ENCODE measurements at places on chromosomes 4 and X.
A peak's percentile ranks its signal among the peaks of the same experiment; 100 is the strongest.

- DNase-seq, result no peak
Measured at GRCh38 chr4:77052352-77052751, 23.4 kb downstream of the CCNI start.

- DNase-seq, result no peak
Measured at GRCh38 chr4:163948920-163949455, 454.5 kb downstream of the TMA16 start.

- DNase-seq, result no peak
Measured at GRCh38 chrX:123927845-123928244, 33.7 kb upstream of the STAG2 start.

DNA sequence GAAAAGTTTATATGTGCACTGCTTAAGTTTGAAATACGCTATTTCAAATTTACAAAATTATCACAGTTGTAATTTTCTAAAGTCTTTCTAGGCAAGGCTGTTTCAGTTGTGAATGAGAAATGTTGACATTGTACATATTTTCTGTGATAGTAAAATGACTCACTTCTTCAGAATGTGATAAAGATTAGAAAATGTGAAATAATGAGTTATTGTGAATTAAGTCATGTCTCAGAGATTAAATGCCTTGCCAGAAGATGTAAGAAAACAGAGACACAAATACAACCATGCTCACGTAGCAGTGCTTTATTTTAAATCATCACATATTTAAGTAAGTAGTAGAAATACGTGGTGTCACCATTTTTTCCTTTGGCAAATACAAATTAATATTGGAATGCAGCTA is 768 bp downstream of the CLCN4 start:
- DNase-seq, result peak; percentile 36

- no peak for DNase-seq
Measured at GRCh38 chr4:78829296-78829695, 53.1 kb downstream of the BMP2K start.

DNA sequence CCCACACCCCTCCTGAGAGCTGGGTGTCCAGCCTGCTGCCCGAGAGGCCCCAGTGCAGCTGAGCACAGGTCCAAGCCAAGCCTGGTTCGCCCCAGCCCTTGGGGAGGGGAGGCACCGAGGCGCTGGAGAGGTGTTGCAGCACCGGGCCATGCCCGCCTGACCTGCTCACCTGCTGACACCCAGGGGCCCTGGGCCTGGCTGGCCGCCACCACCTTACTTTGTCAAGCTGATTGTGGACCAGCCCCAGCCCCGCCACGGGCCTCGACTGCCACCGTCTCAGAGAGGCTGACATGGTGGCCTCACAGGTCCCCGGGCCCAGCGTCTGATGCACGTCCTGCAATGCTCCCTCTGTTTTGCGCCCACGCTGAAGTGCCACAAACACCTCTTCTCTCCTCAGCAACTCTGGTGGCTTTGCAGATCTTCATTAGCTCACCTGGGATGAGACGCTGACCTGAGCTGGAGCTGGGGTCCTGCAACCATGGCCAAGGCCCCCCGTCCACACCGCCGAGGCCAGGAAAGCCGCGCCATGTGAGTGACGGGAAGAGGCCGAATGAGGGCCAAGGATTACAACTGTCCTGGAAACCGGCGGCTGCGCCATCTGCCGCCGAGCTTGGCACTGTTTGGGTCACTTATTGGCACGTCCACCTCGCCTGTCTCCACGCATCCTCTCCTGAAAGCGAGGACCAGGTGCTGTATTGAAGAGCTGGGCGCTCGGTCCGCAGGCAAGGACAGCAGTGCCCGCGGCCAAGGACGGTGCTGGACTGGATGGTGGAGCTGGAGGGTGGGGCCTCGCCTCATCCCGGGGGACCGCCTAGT is 7.6 kb downstream of the CPLX1 start:
- DNase-seq, result no peak

GRCh38 chr4:839675-840443 is 13.9 kb upstream of the CPLX1 start:
- no peak for DNase-seq

DNA sequence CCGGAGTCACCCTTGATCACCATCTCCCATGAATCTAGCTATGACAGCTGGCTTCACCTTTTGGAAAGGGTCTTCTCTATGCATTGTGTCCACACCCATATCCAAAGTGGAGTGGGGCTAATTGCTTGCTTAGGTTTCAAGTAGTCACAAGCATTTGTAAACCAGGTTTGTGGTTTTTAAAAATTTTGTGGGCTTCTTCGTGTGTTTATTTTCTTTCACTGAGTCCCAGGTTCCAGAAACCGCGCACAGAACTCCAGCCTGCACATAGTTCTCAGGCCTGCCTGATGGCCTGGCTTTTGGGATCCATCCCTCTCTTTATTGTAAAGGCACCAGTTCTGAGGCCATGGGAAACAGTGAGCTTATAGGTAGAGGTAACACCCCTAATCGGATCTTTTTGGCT is 70.2 kb upstream of the TLR3 start:
- no peak for DNase-seq

DNA sequence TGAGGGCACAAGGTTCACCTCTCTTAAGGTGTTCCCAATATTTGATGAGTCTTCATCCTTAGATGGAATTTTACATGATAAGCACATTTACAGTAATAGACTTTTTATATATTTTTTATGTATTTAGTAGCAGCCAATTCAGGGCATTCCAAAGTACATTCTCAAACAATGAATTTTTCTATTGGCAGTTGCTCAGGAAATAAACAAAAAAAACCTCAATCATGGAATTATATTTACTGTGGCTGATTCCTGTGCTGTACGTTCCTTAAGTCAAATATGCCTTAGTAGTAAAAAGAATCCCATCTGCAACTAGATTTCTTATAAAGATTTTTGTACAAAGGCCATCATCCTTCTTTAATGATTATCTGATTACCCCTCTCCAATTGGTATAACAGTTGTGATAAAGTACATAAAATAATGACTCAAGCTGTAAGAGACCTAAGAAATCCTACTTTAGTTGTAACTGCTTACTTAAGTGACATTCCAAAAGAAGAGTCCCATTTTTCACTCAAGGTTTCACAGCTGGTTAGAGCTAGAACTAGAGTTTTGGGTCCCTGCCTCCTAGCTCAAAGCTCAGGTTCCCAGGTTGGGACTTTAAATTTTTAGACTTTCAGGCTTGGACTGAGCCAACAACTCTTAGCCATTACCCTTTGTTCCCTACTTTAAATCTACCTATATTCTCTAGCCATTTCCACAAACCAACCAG is 152.7 kb downstream of the FHIP1A start:
- DNase-seq, result no peak

GRCh38 chr4:34973650-34974312 is 1270.5 kb downstream of the ARAP2 start:
- DNase-seq, result no peak

- DNase-seq, result no peak
Measured at GRCh38 chr4:120716346-120716745, 206.2 kb downstream of the PRDM5 start.

DNA sequence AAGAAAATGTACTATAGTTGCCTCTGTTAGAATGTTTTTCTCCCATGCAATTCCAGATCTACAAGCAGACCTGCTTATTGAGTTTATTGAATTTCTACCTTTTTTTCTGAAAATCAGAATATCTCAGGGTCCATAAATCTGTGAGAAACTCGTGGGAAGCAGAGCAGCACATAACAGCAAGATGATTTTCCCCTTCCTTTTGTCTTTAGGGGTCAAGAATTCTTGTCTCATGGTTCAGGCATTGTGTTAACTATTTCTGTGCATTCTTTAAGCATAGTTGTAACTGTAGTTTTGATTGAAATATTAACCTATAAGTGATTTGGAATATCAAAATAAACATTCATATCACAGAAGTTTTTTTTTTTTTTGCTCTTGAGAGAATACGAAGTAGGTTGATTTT is 11.4 kb downstream of the EDNRA start:
- DNase-seq, result no peak

- no peak for DNase-seq
Measured at GRCh38 chrX:51215856-51216255, 116.8 kb upstream of the NUDT10 start.

DNA sequence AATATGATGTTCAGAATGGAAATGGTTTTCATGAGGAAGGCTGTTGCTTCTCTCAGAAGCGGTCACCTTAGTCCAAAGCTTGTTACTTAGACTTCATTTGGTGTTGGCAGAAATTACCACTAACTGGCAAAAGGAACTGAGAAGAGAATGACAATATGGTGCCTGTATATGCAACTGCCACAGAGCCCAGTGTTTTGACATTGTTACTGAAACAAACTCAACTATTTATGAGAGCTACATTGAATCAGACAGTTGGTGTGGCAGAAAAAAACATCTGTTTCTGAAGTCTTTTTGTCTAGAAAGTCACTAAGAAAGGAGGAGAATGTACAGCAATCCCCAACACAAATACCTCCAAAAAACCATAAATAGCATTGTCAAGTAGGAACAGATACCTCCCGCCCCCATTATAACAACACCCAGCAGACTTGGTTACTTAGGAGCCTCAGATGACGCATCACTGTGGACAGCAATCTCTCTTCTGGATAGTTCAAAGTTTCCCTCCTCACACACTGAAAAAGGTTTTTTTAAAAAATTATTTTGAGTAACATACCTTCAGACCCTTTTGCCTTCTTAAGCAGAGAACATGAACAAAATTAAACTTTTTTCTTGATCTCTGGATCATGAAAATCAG is 92.2 kb downstream of the MAML3 start:
- DNase-seq, result no peak

GRCh38 chr4:87442889-87443288 is 20.5 kb downstream of the NUDT9 start:
- DNase-seq, result no peak

GRCh38 chr4:101348367-101348827 is 1.1 kb upstream of the PPP3CA start:
- DNase-seq, result no peak

DNA sequence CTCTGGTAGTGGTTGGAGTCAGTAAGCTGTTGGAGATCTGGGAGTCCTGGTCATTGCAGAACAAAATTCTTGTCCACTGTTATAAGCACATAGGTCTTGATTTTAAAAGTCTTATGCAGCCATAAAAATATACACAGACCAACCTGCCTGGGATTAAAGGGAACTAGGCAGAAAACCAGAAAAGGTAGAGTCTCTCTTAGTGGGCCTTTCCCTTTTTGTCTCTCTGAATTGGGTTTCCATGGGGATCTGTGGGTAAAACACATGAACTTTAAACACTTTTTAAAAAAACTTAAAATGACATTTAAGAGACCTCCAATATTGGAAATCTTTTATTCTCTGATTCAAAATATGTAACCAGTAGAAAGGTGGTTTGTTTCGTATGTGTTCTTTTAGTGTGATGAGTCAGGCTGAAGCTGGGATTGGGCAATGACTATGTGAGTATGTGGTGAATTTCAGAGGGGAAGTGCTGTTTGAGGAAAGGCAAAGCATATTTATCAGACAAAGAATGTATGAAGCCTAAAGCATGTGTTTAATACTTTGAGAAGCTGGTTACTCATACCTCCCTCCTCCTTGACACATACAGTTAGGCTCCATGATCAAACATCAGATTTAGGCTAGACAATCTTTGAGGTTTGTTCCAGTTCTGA is 29.6 kb downstream of the SLC16A2 start:
- DNase-seq, result no peak

DNA sequence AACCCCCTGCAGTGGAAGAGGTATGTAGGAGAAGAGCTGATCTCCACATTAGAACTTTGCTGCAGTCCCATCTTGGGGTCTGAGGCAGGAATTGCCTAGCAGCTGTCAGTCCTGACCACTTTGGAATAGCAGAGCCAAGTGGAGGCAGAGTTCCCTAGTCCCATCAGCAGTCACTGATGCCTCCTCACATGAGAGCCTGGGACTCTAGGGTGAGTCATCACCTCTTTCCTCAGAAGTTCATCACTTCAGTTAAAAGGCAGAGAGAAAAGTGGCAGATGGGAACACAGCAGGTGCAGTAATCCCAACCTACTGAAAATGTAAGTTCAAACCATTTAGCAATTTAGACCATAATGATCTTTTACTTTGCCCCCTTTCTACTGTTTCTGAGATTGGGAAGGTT is 73.9 kb upstream of the MED14 start:
- no peak for DNase-seq

DNA sequence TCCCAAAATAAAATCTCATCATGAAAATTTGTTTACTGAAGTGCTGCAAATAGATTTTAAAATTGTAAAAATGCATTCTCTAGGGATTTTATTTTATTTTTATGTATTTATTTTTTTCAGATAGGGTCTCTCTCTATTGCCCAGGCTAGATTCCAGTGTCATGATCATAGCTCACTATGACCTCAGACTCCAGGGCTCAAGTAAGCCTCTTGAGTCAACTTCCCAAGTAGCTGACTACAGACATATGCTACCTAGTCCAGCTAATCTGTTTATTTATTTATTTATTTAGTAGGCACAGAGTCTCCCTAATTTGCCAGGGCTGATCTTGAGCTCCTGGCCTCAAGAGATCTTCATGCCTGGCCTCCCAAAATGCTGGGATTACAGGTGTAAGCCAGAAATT is 317.7 kb upstream of the ANXA10 start:
- no peak for DNase-seq

GRCh38 chrX:29478336-29479069 is 736.9 kb upstream of the MAGEB2 start:
- no peak for DNase-seq

DNA sequence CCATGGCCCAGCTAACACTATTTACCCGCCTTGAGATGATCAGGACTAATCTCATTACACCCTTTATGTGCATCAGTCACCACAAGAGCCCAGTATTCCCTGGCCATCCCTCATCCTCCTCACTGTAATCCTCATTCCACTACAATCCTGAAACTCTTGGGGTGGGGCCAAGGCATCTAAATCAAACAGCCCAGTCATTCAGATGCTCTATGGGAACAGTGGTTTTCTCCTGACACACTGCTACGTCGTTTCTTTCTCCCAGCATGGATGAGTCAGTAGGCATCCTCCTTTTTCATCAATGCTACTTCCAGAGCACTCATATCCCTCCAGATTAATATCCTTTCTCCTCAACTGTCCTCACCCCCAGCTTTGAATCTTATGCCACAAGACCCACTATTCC is 5.6 kb downstream of the SDAD1 start:
- DNase-seq, result no peak

DNA sequence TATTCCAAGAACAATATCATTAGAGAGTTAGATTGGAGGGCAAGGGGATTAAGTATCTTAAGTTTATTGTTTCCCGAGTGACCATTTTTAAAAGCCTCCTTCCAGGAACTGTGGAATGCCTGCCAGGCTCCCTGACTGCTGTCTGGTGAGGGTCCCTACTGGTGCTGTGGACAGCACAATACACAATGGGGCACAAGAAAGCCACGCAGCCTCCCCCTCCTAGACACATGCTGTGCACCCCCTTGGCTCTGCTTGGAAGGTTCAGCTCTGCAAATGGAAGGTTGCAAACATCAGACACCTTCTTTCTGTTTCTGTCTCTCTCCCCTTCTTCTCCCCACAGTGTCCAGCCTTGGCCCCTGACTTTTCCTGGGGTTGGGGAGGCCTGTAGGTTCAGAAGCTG is 153.2 kb downstream of the SHROOM3 start:
- DNase-seq, result peak; percentile 50

Data from eye (tissue), 1 donor.